ENCODE measurements at places on chromosomes 5 and 9. TPM values are rescaled to one million over a fixed set of nuclear protein-coding genes. Genes with fewer than 3 reads are reported as not detected.
A peak's percentile ranks its signal among the peaks of the same experiment; 100 is the strongest.

DNA sequence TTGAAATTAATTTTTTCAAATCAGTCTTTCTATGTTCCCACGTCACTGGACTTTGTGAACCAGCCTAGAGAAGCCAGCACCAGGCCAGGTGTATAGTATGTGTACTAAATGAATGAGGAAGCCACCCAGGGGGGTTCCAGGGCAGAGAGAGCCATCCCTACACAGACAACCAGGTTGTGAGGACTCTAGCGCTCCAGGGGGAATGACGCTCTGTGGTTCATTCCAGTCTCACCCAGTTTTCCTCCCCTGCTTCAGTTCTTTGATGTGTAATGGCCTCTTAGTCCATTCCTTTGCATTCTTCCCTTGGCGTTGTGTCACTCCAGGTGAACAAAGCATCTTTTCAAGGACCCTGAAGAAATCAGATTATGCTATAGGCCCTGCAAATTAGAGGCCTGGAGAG is 330.6 kb downstream of the NSG2 start:
- DNase-seq = no peak

DNA sequence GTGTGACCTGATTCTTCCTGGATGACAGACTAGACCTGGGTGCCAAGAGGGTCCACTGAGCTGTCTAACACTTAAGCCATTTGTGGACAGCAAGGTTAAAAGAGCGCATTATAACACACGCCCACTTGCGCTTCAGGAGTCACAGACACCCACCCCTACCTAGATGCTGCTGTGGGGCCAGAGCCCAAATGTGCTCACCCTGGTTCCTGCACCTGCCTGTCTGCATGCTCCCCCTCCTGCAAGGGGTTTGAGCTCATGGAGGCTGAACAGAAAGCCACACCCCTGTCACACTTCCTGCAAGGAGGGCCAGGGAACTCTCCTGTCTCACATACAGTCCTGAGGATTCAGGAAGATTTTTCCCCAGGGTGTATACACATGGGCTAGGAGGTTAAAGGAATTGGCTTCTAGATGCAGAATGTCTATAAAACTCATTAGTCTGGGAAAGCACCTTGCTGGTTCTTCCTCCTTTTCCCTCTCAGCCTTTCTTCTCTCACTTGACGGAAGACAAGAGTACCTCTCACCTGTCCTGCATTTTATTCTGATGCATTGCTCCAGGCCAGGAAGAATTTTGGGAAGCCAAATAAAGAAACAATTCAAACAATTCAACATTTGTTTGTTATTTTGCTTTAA is 87.4 kb upstream of the LHFPL2 start:
- DNase-seq = no peak

DNA sequence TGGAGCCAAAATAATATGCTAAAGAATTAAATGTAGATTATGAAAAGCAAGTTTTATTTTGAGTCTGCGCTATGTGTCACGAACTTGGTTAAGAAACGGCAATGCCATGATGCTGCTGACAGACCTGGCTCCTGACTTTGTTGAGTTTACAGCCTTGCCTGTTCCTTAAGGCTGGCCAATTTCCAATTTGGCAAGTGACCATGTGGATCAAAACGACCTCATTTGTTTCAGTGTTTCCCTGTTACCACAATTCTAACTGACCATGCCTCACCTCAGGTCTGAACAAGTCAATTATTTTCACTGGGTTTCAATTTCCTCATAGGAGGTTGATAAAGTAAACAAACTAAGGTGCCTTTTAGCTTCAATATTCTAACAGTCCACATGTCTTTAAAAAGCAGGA is 461.4 kb downstream of the ZNF608 start:
- DNase-seq = no peak

DNA sequence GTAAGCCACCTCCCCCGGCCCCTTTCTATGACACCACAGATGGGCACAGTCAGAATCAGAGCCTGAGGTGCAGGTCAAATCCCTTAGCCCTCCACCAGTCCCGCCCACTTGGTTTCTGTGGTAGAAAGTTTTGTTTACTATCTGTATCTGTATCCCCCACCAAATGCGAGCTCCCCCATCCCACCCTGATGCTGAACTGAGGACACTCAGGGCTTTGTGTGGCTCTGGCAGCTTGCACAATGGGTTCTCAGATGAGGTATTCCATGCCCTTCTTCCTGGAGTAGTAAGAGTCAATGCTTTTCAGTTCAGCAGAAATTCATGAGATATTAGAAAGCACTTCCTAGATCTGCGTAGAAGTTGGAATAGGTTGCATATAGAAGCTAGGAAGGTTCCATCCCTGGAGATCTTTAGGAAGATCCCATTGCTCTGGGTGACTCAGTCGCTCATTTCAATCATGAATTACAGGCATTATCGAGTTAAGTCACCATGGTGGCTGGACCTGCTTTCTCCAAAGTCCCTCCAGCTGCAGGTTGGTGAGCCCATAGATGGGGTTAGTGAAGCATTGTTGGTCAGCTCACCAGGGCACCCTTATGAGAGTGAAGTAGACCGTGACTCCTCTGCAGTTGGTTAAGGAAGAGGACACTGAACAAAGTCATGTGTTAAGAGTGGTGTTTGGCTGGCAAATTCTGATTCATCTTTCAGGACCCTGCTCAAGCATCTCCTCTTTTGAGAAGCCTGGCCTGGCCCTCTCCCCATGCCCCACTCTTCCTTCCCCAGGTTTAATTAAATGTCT is 10.6 kb upstream of the KCNIP1 start:
- DNase-seq = no peak

- DNase-seq = no peak
These were observed 51.2 kb downstream of the INVS start for GRCh38 chr9:100150214-100150613.

- peak; percentile 33 for DNase-seq
These were observed 84.8 kb upstream of the PAM start for GRCh38 chr5:102670224-102670836.

The BTNL3 gene
- total RNA-seq = not detected
